Dermis blood vessel endothelial cell (primary cell): ENCODE measurements at places on chromosomes 1 and 21. TPM values are rescaled to one million over a fixed set of nuclear protein-coding genes. Genes with fewer than 3 reads are reported as not detected.
A peak's percentile ranks its signal among the peaks of the same experiment; 100 is the strongest.

DNA sequence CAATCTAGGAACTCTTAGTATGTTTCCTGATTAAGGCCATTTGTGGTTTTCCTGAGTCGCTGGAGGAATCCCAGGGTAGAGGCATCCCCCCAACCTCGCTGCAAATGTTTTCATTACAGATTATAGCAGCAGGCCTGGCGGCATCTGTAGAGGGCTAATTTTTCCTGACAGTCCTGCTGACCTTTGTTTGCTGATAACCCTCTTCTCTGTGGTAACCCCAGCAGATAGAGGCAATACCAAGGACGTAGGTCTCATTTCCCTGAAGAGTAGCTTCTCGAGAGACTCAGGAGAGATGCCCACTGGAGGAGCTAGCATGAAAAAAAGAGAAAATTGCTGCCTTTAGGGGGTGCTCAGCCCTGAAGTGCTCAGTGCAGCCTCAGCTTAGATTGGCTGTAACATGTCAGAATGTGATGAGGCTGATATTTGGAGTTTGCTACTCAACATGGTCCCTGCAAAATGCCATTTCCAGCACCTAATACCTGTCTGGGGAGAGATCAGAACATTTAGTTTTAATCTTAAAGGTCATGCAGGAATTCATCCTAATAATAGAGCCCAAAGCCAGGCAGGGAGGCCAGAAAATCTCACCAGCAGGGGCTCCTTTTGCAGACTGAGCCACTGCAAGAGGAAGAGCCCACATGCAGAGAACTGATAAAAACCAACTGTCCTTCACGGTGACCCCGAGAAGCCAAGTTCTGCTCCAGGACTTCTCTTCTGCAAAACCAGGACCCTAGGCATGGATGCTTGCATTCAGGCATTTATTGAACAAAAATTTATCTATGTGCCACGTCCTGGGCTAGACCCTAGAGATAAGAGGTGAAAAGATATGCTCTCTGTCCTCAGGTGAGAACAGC is 184.5 kb downstream of the KAZN start:
- DNase-seq: no peak

The RUNX3 gene
- not detected in 2 replicates for total RNA-seq

DNA sequence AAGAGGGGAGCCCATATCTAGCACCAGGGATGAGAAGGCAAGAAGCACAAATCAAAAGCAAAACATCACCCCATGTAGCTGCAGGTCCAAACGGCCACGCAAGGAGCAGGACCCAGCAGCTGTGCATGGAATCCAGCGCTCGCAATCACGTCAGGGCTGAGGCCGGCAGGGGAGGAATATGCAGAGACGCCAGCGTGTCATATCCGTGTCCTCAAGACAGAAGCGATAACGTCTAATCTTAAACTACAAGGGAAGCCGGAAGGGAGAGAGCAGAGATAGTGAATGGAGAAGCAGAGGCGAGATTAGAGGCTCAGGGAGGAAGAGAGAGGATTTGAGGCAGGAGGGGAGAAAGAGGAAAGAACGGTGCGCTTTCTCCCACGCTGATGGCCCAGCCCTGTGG is 39.1 kb downstream of the FBXO2 start:
- no peak for DNase-seq

DNA sequence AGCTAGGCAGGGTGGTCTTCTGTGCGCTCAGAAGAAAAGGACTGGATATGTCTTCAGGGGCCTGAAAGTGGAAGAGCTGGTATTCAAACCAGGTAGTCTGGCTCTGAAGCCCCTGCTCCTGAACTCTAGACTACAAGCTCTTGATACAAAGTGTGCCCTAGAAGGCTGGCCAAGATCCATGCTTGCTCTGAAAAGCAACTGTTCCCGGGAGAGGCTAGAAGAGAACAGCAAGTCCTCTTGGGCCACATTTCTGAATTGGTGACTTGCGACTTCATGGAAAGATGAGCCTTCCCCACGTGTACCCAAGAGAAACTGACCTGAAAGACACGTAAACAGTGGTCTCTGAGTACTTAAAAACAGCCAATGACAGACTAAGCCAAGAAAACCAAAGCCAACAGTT is 123.3 kb upstream of the GRIK3 start:
- DNase-seq: no peak

GRCh38 chr1:153393926-153394325 is 3.1 kb upstream of the S100A8 start:
- no peak for DNase-seq

DNA sequence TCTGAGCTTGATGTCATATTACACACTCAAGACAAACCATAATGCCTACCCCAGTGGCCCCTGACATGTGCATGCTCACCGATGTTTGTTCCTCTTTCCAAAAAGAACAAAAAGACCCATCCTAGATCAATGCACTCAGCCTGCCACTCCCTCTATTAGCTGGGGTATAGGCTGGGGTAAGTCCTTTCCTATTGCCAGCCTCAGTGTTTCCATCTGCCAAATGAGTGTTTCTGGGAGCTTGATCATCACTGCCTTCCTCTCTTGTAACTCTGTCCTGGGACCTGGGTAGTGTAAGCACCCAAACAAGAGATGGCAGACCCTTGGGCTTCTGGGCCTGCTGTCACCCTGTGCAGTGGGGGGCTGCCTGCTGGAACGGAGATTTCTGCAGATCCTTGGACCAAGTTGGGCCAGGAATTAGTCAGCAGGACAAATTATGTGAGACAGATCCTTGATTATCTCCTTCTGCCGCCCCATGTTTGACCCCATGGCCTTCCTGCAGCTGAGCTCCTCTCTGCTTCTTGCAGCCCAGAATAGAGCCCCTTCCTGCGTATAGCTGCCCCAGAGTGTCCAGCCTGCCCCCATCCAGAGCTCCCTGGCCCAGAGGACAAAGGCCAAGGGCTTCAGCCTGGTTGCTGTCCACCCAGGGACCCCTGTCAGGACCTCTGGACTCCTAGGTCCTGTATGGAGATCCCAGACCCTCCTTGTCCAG is 31.5 kb upstream of the LRP8 start:
- DNase-seq: no peak

GRCh38 chr1:45952072-45952471 is 148.7 kb downstream of the MAST2 start:
- no peak for DNase-seq

- DNase-seq: no peak
Observed at GRCh38 chr1:234250747-234251146, 122.5 kb upstream of the COA6 start.

DNA sequence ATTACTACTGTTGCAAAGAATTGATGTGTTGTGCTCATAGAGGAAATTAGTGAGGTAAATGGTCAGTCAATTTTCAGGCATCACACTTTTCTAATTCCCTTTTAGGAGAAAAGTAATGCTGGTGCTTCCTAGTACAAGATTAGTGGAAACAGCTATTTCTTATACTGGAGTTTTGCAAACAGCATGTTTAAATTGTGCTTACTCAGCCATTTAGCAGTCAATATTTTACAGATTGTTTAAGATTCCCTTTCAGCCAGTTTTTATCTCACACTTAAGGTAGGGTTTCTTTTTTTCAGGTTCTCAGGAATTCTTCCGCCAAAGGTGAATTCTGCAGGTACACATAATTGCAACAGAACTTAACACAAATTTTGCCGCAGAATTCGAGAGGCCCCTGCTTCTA is 10.9 kb downstream of the SRRM1 start:
- no peak for DNase-seq

DNA sequence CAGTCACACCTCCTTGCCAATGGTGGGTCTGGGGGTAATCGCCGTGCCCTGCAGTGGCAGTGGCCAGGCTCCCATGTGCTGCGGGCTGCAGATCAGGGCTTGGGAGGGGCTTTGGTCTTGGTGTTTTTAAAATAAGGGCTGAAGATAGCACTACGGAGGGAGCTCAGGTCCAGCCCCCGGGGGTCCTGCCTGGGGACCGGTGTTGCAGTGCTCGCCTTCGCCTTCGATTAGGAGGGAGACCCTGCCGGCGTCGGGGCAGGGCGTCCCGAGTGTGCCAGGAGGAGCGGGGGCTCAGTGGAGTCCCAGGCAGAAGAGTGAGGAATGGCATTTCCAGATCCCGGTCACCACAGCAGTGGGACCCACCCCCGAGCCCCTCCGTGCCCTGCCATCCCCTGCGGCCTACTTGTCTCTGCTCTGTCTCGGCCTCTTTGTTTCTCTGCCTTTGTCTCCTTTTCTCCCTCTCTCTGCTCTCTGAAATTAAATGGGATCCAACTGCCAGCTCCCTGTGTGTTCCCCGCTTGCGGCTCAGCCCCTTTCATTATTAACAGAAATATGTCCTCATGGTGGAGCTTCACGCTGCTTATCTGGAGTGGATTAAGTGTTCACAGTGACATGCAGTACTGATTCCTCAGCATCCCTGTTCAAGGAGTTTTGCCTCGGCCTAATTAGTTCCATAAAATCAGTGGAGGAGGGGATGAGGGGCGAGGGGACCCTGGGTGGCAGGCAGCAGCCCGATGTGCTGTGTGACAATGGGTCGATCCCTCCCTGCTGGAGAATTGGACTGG is 44.4 kb downstream of the DMRTB1 start:
- DNase-seq: no peak

GRCh38 chr1:64184003-64184440 is 19.4 kb upstream of the UBE2U start:
- no peak for DNase-seq

GRCh38 chr1:156417401-156418020 is 48.5 kb downstream of the RHBG start:
- DNase-seq: no peak

DNA sequence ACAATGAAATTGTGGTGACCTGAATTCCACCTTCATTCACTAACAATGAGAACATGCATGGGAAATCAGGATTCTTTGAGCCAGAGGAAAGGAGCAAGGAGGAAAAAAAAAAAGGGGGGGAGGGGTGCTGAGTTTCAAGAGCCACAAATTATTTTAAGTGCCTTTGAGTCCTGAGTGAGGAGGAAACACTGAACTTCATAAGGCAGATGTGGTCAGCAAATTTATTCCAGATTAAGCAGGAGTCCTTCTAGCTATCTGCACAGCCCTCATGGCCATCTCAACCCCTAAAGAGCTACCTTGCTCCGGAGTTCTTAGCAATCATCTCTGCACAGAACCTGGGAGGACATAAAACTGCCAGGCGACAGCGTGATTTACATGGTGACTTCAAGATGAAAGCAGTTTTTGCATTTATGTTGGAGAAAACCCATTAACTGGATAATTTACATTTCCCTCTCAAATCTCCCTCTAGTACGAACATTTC is 21.7 kb downstream of the ASTN1 start:
- DNase-seq: no peak

- no peak for DNase-seq
Observed at GRCh38 chr1:31718327-31718897, 14.6 kb upstream of the COL16A1 start.

GRCh38 chr1:65606426-65606825 is 186.0 kb downstream of the LEPR start:
- DNase-seq: peak; percentile 69
